ENCODE measurements at places on chromosomes 11 and 22.

- DNase-seq, result no peak
Observed at GRCh38 chr11:71305041-71305440, 52.7 kb upstream of the SHANK2 start.

DNA sequence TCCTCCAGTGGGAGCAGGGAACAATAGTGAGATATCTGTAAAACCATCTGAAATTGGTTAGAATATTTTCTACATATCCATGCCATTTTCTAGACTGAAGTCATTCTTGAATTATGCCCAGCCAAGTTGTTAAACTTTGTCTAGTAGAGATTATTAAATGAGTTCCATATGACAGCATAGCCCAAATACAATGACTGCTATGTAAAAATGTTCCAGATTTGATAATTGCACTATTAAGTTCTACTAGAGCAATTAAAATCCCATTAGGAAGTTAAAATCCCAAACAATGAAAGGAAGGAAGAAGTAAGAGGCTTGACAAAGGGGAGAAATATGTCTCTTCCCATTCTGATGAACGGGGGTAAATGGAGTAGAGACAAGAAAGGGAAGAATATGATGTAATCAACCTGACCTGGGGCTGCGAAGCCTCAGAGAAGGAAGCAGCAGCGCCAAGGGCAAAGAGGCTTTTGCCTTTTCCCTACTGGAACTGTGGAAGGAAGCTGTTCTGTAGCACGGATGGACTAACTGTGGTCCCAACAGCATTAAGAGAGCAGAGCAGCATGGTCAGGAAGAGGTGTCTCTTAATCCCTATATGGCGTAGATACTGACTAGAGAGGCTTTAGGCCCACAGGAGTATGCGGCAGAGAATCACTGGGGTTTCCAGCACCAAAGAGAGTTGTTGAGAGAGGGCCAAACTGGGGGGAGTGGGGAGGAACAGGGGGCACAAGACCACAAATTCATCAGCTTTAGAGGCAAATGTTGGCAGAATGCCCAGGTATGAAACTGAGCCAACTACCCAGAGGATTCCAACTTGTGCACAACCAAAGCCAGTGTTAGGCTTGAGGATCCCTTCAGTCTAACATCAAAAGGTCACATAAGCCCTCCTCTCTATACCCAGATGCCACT lies 26.7 kb downstream of the RRP8 start:
- DNase-seq, result peak; percentile 62

GRCh38 chr22:28900379-28900925 lies 17.1 kb downstream of the ZNRF3 start:
- no peak for DNase-seq

GRCh38 chr22:26610996-26611395 lies 6.8 kb downstream of the CRYBB1 start:
- peak; percentile 62 for DNase-seq

GRCh38 chr11:61793083-61793828 lies 545 bp downstream of the FEN1 start:
- no peak for DNase-seq

DNA sequence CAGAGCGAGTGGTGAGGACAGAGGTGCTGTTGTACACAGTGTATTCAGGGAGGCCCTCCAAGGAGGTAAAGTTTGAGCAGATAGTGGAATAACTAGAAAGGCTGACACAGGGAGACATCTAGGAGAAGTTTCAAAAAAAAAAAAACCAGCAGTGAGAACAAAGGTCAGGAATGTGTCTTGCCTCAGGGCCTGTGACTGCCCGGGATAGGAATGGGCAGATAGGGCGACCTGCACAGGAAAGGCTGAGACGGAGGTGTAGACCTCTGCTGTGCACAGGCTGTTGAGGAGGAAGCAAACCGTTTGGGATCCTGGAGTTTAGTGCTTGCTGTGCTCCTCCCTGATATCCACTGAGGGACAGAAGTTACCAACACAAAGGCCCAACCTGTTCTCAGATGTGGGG lies 406.5 kb upstream of the B3GAT1 start:
- DNase-seq, result no peak

- no peak for DNase-seq
Observed at GRCh38 chr11:59730896-59731565, 17.4 kb upstream of the OR10V1 start.

DNA sequence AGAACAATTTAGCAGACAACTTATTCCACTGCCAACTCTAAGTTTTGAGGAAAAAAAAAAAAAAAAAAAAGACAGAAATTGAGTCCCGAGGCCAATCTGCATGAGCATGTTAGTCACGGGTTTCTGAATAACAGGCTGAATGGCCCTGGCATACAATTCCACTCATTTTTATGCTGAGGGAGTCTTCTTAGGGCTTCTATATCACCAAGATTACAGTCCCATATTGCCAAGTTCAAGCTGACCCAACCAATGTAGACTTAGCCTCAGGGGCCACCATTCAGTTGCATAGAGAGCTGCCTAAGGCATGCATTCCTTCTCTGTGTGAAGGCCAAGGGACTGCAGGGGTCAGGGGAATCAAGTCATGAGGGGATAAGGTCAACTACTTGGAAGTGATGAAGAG lies 27.5 kb downstream of the KIRREL3 start:
- DNase-seq, result no peak

DNA sequence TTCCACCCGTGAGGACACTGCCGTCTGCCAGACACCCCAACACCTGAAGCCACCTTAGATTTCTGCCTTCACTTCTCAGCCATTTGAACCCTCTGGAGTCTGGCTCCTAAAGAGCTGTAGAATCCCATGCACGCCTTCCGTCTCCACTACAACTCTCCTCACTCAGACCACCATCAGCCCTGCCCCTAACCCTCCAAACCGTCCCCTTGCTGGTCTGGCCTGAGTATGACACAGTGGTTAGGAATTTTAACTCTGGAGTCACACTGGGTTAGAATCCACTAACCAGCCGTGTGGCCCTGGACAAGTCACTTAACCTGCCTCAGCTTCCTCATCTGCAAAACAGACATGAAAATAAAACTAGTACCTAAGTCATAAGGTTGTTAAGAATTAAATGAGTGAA lies 3.0 kb downstream of the CNIH2 start:
- DNase-seq, result peak; percentile 39

GRCh38 chr11:126739499-126740145 lies 260.9 kb downstream of the KIRREL3 start:
- DNase-seq, result no peak

DNA sequence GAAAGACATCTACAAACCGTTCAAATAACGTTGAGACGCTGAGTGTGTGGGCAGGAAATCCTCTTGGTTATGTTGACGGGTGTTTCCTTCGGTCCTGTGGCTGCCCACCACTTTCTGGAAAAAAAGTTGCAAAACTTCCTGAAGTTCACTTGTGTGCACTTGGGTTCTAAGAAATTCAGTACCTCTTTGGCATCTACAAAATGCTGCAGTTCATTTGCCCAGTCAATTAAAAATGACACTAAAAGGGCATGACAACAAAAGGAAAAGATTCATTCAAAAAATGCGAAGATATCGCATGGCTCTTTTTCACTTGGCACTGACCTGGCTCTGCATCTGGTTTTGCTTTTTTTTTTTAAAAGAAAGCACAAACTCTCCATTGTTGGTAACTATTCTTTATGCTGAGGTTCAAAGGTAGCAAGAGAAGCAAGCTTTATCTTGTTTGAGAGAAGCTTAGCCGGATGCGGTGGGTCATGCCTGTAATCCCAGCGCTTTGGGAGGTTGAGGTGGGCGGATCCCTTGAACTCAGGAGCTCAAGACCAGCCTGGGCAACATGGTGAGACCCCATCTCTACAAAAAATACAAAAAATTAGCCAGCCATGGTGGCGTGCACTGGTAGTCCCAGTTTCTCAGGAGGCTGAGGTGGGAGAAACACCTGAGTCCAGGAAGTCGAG lies 10.6 kb upstream of the XBP1 start:
- no peak for DNase-seq

DNA sequence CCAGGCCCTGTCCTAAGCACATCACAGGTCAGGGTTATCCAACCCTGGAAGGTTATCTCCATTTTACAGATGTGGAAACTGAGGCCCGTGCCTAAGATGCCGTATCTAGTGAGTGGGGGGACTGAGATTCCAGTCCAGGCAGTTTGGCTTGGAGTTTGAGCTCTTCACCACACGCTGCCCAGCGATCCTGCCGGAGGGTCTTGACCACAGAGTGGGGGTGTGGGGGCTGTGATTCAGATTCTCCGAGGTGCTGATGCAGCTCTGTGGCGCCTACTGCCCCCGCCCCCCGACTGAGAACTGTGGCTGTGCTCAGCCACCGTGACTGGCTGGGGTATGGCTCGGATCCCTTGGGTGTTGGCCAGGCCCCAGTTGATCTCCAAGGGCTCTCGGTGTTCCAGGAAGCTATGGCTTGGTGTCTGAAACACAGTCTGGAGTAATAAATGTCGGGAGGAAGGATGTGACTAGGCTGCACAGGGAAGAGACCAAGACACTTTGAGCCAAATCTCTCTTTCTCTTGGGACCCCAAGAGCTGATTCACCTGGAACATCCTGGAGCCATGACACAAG lies 60.6 kb upstream of the RASD2 start:
- peak; percentile 25 for DNase-seq

- peak; percentile 82 for DNase-seq
Observed at GRCh38 chr22:19844377-19845053, 10.2 kb downstream of the GNB1L start.

DNA sequence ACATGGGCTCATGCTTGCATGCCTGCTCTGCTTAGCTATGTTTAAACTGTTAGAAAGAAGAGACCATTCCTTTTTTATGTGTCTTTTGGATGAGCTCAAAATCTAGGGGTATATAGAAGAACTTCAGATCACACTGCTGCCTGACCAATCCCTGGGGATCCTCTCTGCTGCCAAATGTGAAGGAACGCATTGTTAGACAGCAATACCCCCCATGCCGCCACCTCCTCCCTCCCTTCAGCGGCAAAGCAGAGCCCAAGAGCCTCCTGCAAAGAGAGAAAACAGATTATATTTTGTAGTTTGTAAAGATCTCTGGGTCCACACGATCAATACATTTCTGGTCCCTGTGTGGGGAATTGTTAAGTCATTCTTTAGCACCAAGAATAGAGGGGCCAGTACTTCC lies 677.6 kb downstream of the NTM start:
- DNase-seq, result no peak

DNA sequence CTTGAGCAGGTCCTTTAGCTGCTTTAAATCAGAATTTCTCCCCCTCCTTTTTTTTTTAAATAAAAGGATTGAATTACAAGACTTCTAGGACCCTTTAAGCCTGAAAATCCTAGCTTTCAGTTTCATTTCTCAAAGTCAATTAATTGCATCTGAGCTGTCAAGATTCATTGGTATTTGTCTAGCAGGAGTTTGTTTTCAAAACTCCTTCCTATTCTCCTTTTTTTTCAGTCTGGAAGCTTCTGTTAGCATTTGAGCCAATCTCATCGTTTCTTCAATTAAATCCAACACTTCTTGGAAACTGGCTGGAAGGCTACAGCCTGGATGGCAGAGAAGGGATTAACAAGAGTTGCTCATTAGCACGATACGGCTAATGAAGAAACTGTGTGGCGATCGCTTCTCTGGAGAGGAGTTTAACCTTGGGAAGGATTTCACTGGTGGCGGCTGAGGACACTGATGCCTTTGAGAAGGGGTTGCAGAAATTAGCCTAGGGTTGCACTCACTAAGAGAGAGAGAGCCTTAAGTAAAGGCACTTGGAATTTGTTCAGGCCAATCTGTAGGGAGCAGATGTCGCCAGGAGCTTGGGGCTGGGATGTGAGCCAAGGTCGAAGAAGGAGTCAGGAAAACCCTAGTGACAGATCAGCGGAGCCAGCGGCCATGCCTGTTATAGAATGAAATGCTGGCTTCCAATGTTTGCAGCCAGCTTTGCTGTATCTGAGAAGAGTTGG lies 43.8 kb upstream of the API5 start:
- DNase-seq, result peak; percentile 2

- no peak for DNase-seq
Observed at GRCh38 chr22:36790648-36791047, 14.7 kb upstream of the IFT27 start.

- no peak for DNase-seq
Observed at GRCh38 chr11:129804012-129804411, 11.6 kb upstream of the TMEM45B start.

DNA sequence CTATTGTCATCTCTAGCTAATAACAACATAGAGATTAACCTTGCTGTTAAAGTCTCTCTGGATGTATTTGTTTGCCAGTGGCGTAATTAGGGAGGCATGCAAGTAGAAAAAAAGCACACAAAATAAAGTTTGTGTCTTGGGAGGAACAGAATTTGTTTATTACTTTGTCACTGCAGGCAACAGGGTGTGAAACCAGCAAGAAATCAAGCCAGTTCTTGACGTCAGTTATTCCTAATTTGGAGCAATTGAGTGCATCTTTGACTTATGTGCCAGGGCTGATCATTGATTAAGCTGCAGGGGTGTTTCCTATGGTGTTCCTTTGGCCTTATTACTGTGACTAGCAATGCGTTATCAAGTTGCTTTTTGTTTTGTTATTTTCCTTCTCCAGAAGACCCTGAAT lies 751.0 kb downstream of the KCNA4 start:
- no peak for DNase-seq

GRCh38 chr11:125072218-125072960 lies 9.3 kb downstream of the SLC37A2 start:
- no peak for DNase-seq

GRCh38 chr11:83249972-83250593 lies 36.1 kb downstream of the CCDC90B start:
- peak; percentile 48 for DNase-seq

GRCh38 chr11:128848815-128849455 lies 18.2 kb downstream of the KCNJ1 start:
- peak; percentile 38 for DNase-seq

DNA sequence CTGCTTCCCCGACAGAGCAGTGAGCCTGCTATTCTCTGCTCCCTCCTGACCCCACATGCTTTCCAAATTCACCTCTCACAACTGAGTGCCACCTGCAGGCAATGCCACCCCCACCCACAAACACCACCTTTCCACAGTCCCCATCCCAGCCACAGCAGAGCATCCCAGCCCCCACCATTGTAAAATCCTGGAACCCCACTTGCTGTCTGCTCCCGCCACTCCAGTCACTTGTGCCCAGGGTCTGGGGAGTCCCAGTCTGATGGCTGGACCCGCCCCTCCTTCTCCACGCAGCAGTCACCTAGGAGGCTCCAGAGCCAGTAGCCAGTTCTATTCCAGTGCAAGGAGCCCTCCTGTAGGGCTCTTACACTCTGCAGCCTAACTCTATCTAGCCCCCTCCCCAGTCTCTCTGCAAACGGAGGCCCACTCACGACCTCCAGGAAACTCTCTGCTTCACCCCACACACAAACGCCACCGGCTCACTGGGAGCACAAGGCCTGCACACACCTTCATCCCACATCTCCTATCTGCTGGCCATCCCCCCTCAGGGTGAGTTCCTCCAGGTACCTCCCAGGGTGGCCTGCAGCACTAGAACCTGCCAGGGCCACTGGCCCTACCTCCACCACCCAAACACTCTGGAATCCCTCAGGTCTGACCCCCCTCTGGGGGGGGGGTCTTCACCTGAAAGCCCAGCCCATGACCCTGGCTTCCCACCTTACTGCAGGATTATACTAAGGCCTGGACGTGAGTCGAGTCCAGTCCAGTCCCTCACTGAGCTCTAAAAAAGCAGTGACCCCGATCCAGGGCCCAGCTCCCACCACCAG lies 1.4 kb downstream of the GNB1L start:
- no peak for DNase-seq
